CD4-positive, alpha-beta memory T cell (primary cell): ENCODE measurements at places on chromosomes 6 and 20. TPM values are rescaled to one million over a fixed set of nuclear protein-coding genes. Genes with fewer than 3 reads are reported as not detected.

The PACSIN1 gene
- total RNA-seq: 2.0 TPM

The MAS1 gene
- total RNA-seq: not detected

The NKX2-4 gene
- total RNA-seq: not detected

The RBPJL gene
- total RNA-seq: not detected

The TNFRSF21 gene
- total RNA-seq: 0.19 TPM

The CSNK2B gene
- total RNA-seq: 148 TPM

The SMIM13 gene
- 5.4 TPM for total RNA-seq

The RSPH9 gene
- total RNA-seq: not detected

The WFDC10B gene
- not detected for total RNA-seq

The NR2E1 gene
- total RNA-seq: not detected

The NNAT gene
- total RNA-seq: not detected

The PRL gene
- not detected for total RNA-seq

The DSP gene
- not detected for total RNA-seq

The KHDC1 gene
- total RNA-seq: 1.7 TPM

The FAM217A gene
- not detected for total RNA-seq
